Thoracic aorta (tissue), 2 donors: ENCODE measurements at places on chromosomes 7 and 10.

GRCh38 chr7:92758796-92759431 lies 77.5 kb downstream of the CDK6 start:
- DNase-seq = no peak

- no peak for DNase-seq
These were observed 7.3 kb downstream of the JCAD start for GRCh38 chr10:30052062-30052461.

DNA sequence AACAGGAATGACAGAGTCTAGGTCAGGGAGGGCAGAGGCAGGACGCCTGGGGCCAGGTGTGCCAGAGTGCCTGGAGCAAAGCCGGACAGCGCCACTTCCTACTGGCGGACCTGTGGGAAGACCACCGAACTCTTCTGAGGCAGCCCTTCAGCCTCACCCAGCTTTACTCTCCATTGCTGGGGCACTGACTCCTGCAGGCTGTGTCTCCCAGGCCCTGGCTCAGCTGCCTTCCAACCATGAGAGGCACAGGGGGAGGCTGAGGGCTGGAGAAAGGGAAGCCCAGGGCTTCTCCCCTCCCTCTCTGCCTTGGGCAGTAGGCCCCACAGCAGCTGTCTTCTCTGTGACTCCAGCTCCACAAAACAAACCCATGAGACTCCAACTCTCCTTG lies 139.6 kb upstream of the UNC5B start:
- DNase-seq = no peak

GRCh38 chr7:88450874-88451273 lies 144.2 kb upstream of the STEAP4 start:
- DNase-seq = no peak

DNA sequence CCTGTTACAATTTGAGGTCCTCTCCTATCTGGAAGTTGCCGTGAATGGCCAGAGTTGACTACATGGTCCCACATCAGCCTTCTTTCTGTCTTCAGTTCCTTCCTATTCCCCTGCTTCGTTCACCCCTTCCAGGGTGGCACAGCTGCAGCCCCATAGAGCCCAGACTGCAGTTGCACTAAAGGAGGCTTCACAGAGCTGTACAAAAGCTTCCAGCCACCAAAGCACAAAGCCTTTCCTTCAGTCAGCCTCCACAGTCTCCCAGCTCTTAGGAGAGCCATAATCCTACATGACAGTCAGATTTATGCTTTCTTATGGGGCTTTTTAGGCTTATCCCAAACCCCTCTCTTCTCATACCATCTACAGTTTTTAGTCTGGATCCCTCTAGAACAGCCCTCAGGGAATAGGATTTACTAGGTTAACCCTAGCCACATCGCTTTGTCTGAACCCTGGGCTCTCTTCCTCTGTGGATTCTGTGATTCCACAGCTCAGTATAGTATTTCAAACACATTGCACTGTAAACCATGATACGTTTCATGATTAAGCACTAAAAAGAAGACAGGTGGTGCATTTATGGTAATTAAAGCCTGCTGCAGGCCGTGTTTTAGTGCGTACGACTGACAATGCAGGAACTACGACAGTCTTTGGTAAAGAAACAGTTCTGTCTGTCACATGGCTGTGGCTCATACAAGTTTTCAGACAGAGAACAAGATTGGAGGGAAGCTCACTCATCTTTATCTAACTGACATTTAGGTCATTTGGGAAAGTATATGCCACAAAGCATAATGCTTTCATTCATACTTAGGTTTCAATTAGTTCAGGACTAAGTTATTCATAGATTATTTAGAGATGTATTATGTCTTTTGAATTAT lies 208.3 kb upstream of the KMT2E start:
- no peak for DNase-seq

GRCh38 chr10:110841767-110842267 lies 29.9 kb upstream of the PDCD4 start:
- DNase-seq = no peak

GRCh38 chr10:60979667-60980104 lies 35.7 kb upstream of the RHOBTB1 start:
- DNase-seq = no peak

GRCh38 chr7:129228633-129229032 lies 3.8 kb downstream of the AHCYL2 start:
- no peak for DNase-seq
